ENCODE measurements at places on chromosomes 2 and 18.

- DNase-seq: no peak
These were observed 35.8 kb upstream of the ARHGAP25 start for GRCh38 chr2:68698567-68699377.

- no peak for DNase-seq
These were observed 1339.6 kb upstream of the LRRTM1 start for GRCh38 chr2:81644189-81644588.

GRCh38 chr2:62201307-62201706, 5.4 kb downstream of the B3GNT2 start:
- DNase-seq: no peak

DNA sequence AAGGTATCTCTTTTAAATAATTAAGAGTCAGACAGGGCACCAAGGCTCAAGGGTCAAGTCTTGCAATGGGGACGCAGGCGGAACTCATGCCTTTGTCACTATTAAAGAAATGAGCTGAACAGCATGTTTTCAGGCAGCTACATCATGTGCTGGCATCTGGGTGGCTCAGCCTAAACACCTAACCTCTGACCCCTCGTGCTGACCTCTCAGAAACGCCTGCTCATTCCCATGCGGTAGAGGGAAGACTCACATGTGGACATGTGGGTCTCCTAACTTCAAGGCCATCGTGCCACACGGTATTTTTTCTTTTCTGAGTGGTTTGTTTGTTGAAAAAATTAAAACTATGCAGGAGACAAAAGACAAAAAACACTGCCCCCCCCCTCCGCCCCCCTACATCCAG, 31.3 kb downstream of the CYP27C1 start:
- DNase-seq: no peak

- no peak for DNase-seq
These were observed 177.7 kb upstream of the ZC3H15 start for GRCh38 chr2:186308347-186308746.

Data from activated naive CD4-positive, alpha-beta T cell (primary cell).